ENCODE measurements at places on chromosomes 11 and 22. TPM values are rescaled to one million over a fixed set of nuclear protein-coding genes. Genes with fewer than 3 reads are reported as not detected.

Gene BTG4
- not detected for total RNA-seq

Gene SOX6
- total RNA-seq, result 68.9 TPM

Gene NADSYN1
- 47.6 TPM for total RNA-seq

Gene STX5
- total RNA-seq, result 40.1 TPM

Gene GUCY1A2
- total RNA-seq, result 186 TPM

Gene RFPL1
- total RNA-seq, result not detected

Gene MPZL2
- total RNA-seq, result 0.63 TPM

Data from parietal lobe (tissue), 2 donors.